ENCODE measurements at places on chromosomes 7 and 10.

GRCh38 chr10:91983416-91983815 lies 59.8 kb downstream of the BTAF1 start:
- no peak for DNase-seq
- peaks cover 5% of the 10 kb centered on the region for H3K36me3 ChIP-seq
- no peaks in the 10 kb centered on the region for H3K4me1 ChIP-seq
- H3K27ac ChIP-seq, result no peak overlapping the region

DNA sequence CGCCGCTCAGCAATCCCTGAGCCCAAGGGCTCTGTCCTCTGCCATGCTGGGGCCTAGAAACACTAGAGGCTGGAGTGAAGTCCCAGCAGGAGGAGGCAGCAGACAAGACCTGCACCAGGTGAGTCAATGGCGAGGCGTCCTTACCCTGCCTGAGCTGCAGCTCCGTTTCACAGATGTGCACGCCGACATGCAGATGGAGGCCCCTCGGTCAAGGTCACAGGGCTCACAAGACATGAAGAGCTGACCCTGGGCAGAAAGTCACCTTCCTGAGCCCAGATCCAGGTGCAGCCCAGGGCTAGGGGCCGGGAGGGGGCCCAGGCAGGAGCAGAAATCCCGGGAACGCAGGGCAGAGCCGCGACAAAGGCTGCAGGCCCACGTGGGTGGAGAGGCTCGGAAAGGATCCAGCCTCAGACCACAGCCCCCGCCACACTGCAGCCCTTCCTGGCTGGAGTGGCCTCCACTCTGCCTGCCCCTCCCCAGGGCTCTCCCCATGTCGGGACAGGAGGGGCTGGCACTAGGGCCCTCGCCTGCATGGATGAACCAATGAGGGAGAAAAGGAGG lies 23.8 kb downstream of the PDGFA start:
- no peak for DNase-seq
- H3K36me3 ChIP-seq, result no peaks in the 10 kb centered on the region
- H3K27ac ChIP-seq, result no peak overlapping the region
- H3K27me3 ChIP-seq, result peaks cover 16% of the 10 kb centered on the region

DNA sequence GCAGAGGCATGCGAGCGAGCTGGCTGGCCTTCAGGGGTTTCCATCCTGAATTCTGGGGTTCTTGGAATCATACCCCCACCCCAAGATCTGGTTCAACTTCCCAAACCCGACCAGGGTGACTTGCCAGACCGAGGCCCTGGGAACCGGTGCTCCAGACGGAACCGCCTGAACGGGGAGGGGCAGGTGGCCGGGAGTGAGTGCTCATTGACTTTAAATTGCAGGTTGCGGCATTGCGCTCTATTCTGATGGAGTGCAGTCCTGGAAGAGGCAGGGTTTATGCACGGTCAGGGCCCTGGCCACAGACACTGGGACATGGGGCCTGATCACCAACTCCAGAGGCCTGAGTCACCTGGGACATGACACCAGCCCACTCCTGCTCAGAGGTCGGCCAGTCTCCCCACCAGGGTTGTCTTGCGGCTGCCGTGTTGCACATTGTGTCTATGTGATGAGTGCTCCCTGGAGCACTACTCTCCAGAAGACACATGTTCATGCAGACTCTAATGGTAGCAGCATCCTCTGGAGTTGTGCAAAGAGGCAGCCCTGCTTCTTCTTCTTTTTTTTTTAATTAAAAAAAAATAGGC lies 5.8 kb upstream of the DDIT4 start:
- peaks cover 23% of the 10 kb centered on the region for H3K4me1 ChIP-seq
- H3K36me3 ChIP-seq, result no peaks in the 10 kb centered on the region
- no peaks in the 10 kb centered on the region for H3K27me3 ChIP-seq
- DNase-seq, result no peak
- no peak overlapping the region for H3K4me3 ChIP-seq

GRCh38 chr7:146129296-146129695 lies 12.7 kb downstream of the CNTNAP2 start:
- no peak overlapping the region for H3K27ac ChIP-seq
- no peaks in the 10 kb centered on the region for H3K27me3 ChIP-seq
- H3K4me3 ChIP-seq, result no peak overlapping the region
- H3K4me1 ChIP-seq, result no peaks in the 10 kb centered on the region

- no peak overlapping the region for H3K27ac ChIP-seq
- peaks cover 17% of the 10 kb centered on the region for H3K36me3 ChIP-seq
- no peak for DNase-seq
- no peak overlapping the region for H3K4me3 ChIP-seq
Observed at GRCh38 chr7:1850111-1850975, 180.3 kb downstream of the ELFN1 start.

- DNase-seq, result no peak
- H3K27me3 ChIP-seq, result peaks cover 5% of the 10 kb centered on the region
- H3K4me1 ChIP-seq, result no peaks in the 10 kb centered on the region
- no peak overlapping the region for H3K4me3 ChIP-seq
- no peak overlapping the region for H3K27ac ChIP-seq
Observed at GRCh38 chr10:32169556-32169955, 113.3 kb upstream of the KIF5B start.
